ENCODE measurements at places on chromosomes 2 and 18.

DNA sequence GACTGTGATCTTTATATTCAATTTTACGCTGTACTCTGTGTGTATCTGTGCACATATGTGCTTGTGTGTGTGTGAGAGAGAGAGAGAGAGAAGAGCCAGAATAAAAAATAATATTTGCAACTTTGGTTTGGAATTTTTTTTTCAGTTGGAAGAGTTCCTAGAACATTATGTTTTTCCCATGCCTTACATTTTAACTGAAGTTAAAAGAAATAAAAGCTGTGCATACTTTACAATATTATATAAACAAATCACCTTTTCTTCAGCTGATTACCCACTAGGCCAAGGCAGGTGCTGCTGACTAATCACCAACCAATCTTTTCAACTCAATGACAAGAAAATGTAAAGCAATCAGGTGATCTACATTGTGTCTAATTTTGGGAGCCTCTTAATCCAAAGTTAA, 366.3 kb downstream of the NYAP2 start:
- no peak for DNase-seq

DNA sequence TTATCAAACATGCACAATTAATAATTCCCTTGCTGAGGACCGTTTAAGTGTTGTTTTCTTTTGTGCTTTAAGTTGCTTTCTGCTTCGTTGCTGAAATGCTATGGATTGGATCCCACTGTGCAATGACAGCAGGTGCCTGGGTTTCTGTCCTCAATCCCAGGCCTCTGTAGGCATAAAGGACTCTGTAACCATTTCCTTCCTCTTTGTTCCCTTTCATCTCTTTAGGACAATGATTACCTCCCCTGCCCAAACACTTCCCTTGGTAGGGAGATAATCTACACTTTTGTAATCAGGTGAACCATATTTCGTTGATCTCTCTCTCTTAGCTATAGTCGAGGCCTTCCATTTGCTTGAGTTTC, 58.6 kb upstream of the LYPD6B start:
- DNase-seq: no peak

GRCh38 chr2:107927034-107927534, 59.2 kb upstream of the SLC5A7 start:
- no peak for DNase-seq

DNA sequence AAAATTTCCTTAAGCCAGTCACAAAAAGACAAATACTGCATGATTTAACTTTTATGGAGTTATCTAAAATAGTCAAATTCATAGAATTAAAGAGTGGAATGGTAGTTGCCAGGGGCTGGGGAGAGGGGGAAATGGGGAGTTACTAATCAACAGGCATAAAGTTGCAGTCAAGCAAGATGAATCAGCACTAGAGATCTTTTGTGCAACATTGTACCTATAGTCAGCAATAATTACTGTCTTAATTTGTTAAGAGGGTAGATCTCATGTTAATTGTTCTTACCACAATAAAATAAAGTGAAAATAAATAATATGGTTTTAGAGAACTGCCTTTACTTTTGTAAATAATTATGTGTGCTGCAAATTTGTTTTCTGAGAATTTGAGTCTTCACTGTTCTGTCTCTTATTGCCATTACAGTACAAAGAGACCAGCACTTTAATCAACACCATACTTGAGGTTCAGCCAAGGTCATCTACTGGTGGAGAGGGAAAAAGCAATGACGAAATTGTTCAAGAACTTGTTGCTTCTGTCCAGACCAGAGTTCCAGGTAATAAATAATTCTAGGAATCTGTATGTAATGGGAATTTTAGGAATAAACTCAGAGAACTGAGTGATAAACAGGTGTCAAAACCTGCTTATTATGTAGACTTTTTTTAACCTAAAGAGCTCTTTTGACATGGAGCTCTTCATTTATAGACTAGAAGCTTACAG, 75.5 kb downstream of the TRABD2A start:
- no peak for DNase-seq

GRCh38 chr2:106956879-106957278, 70.9 kb upstream of the ST6GAL2 start:
- no peak for DNase-seq

Measured in cerebellum (tissue), 4 donors.